ENCODE measurements at places on chromosomes 12 and 14. TPM values are rescaled to one million over a fixed set of nuclear protein-coding genes. Genes with fewer than 3 reads are reported as not detected.

The SLC10A1 gene
- total RNA-seq: not detected

The FGF6 gene
- total RNA-seq: not detected

The LRRC23 gene
- 21.6 TPM for total RNA-seq

The PLA2G1B gene
- not detected for total RNA-seq

The DLK1 gene
- not detected for total RNA-seq

The PRB3 gene
- not detected for total RNA-seq

The NABP2 gene
- 14.5 TPM for total RNA-seq

The HOXC12 gene
- total RNA-seq: not detected

The SYT10 gene
- total RNA-seq: not detected

The DCN gene
- 27.7 TPM for total RNA-seq

The RHEBL1 gene
- total RNA-seq: not detected

The ZNF891 gene
- total RNA-seq: 0.76 TPM

The LTBR gene
- 86.0 TPM for total RNA-seq

The TAS2R8 gene
- not detected for total RNA-seq

The ANO2 gene
- 0.39 TPM for total RNA-seq

The MYF5 gene
- total RNA-seq: not detected

The MYL6B gene
- 53.4 TPM for total RNA-seq

The SETD1B gene
- 7.6 TPM for total RNA-seq

The ABCD2 gene
- not detected for total RNA-seq

The NANOG gene
- under 0.01 TPM for total RNA-seq

The KRT73 gene
- total RNA-seq: not detected

The CKAP4 gene
- total RNA-seq: 192 TPM

The LRTM2 gene
- total RNA-seq: 0.11 TPM

The TOMM20L gene
- total RNA-seq: not detected

The PTPRR gene
- 0.87 TPM for total RNA-seq

The TGM1 gene
- total RNA-seq: 33.4 TPM

The RNASE2 gene
- not detected for total RNA-seq

The GRIN2B gene
- 0.33 TPM for total RNA-seq

The STON2 gene
- 32.2 TPM for total RNA-seq

The SCNN1A gene
- 47.1 TPM for total RNA-seq

Measured in placental epithelial cell (primary cell).